GM18507 (cell line): ENCODE measurements at places on chromosomes 16 and 17.

- DNase-seq, result peak; percentile 68
These were observed at the start of gene SPNS2 for GRCh38 chr17:4498461-4499397. Gene SPNS2, plus strand, starts transcription at chr17:4498881. Its CDS starts 167 bp downstream, at chr17:4499048.

DNA sequence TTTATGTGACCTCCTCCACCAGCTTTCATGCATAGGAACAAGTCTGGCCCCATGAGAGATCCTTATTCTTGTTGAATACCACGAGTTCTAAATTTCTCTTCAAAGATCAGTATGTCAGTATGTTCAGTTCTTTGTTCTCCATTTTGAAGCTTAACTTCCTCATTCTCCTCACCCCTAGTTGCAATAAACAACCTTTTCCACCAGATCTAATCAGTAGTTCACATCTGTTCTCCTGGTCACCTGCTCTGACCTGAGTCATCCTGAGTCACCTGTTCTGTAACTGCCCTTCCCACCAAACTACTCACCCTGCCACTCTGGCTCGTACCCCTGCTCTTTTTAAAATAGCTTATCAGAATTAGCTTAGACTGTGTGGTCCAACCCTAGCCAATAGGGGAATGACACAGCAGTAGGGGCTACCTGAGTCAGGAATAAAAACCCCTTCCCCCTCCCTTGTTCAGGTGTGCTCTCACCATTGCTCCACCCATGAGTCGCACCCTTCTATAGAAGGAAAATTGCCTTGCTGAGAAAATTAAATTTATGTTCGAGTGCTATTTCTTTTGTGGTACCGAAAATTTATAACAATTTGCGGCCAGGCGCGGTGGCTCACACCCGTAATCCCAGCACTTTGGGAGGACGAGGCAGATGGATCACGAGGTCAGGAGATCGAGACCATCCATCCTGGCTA is 94.6 kb downstream of the EMP2 start:
- no peak for DNase-seq

GRCh38 chr16:81708266-81709015 is 70.7 kb upstream of the PLCG2 start:
- DNase-seq, result no peak

DNA sequence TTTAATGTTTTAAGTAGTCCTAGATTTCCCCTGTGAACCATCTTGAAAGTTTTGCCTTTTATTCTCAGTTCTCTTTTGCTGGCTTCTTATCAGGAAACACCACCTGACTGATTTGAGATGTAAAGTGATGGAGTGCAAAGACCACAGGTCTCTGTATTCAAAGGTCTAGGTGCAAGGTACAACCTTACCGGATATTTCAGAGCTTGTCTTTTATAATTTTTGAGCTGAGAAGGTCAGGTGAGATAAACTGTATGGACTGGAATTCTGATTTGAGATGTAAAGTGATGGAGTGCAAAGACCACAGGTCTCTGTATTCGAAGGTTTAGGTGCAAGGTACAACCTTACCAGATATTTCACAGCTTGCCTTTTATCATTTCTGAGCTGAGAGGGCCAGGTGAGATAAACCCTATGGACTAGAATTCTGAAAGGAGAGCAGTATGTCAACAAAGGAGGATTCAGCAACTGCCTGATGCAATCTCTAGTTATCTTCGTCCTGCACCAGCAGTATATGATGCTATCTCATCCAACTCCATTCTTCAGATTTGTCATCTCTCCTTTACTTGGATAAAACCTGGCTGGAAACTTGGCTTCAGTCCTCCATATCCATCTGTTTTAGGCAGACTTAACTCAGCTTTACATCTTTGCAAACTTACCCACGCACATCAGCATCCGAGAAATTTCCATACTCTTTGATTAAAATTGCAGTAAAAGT is 64.3 kb downstream of the CENPV start:
- no peak for DNase-seq

DNA sequence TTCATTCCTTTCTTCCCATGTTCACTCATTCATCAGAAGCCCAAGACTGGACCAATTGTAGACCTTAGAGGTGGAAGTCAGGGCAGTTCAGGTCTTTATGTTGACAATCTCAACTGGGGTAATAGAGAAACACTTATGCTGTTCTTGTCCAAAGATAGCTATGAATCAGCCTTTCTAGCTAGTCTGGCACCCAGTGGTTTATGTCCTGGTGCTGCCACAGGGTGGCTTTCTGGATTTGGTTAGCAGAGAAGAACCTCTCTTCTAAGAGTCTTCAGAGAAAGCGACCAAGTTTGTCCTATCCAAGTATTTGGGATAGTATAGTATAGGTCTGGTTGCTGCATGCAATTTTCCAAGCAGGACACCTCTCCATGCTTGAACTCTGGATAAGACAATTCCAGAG is 83.3 kb downstream of the NOG start:
- DNase-seq, result no peak

GRCh38 chr16:52227851-52228250 is 319.1 kb downstream of the TOX3 start:
- no peak for DNase-seq

- no peak for DNase-seq
These were observed 32.3 kb upstream of the GNA13 start for GRCh38 chr17:65088621-65089360.

GRCh38 chr16:31712064-31712540 is 161.5 kb upstream of the ZNF267 start:
- no peak for DNase-seq

DNA sequence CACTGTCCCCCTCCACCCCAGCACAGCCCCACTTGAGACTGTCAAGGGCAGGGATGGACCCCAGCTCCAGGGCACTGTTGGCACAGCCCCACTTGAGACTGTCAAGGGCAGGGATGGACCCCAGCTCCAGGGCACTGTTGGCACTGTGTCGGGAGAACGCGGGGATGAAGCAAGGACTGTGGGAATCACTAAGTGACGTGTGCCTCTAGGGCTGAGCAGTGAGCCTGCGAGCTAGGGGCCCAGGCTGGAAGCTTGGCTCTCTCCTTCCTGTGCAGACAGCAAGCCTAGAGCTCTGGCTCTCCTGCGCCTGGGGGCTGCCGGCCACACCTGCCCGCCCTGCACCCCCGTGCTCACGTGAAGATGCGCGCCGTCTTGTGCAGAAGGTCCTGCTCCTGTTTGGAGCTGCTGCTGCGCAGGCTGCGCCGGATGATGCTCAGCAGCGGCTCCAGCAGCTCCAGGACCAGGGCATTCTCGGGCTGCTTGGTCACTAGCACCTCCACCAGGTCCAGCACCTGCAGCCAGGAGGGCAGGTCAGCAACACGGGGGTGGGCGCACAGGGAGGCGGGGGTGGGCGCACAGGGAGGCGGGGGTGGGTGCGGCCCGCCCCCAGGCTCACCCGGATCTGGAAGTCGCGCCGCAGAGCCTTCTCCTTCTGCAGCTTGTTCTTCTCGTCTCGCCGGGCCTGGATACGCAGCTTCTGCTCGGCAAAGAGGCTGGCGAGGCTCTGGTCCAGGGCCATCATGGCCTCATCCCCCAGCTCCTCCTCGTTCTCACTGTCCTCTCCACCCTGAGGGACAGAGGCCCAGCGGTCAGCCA is 10.8 kb downstream of the MYBBP1A start:
- DNase-seq, result no peak

DNA sequence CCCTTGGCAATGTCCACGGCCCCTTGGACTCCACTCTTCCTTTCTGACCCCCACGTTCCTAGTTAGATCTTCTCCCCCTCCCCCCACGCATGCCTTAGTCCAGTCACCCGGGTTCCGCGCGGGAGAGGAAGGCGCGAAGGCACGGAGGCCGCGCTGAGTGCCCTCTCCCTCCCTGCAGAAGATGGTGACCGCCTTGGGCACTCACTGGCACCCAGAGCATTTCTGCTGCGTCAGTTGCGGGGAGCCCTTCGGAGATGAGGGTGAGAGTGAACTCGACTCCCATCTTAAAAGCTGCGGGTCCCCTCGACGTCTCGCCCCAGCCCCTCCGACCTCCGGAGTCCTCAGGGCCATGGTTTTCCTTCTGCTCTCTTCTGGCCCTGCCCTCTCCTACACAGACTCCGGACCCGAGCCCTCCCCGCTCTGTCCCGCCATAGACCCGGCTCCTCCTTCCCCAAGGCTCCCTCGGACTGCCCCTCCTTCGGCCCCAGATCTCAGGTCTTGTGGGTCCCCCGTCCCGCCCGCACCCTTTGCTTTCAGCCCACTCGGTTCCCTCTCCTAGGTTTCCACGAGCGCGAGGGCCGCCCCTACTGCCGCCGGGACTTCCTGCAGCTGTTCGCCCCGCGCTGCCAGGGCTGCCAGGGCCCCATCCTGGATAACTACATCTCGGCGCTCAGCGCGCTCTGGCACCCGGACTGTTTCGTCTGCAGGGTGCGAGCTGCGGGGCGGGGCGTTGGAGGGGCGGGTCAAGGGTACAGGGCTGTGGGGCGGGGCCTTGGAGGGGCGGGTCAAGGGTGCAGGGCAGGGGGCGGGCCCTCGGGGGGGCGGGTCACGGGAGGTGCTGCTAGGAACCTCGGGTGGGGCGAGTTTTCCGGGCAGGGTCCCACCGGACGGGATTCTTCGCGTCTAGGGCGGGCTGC is 4.6 kb downstream of the TGFB1I1 start:
- peak; percentile 72 for DNase-seq

DNA sequence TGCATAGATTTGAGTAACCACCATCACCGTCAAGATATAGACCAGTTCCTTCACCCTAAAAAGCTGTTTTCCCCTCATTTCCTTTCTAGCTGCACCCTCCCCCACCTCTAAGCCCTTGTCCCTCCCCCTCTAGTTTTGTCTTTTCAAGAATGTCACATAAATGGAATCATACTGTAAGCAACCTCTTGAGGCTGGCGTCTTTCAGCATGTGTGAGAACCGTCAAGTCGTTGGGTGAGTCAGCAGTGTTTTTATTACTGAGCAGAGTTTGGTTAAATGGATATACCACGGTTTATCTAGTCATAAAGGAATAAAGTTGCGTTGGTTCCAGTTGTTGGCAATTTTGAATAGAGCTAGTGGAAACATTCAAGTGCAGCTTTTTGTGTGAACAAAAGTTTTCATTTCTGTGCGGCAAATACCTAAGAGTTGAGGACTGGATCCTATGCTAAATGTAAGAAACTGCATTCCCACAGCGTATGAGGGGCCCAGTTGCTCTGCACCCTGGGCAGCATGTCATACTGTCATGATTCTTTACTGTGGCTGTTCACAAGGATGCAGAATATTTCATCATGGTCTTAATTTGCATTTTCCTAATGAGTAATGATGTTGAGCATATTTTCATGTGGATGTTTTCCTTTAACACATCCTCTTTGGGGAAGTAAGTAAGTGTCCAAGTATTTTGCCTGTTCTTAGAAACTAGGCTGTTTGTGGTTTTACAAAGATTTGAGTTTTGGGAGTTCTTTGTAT is 264.3 kb downstream of the CPPED1 start:
- DNase-seq, result peak; percentile 14

DNA sequence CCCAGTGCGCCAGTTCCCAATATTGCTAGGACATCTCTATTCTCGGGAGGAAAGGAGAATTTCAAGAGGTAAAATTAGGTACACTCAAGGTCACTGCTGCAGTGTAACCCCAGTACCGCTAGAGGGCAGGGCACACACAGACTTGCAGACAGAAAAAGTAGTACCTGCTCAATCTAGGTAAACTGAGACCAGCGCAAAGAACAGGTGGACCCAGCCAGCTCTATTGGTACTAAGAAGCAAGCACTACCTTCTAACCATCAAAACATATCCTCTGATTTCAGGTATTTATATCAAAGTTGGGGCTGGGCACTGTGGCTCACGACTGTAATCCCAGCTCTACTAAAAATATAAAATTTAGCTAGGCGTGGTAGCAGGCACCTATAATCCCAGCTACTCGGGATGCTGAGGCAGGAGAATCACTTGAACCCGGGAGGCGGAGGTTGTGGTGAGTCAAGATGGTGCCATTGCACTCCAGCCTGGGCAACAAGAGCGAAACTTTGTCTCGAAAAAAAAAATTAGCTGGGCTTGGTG is 3.6 kb upstream of the WDR81 start:
- DNase-seq, result no peak

DNA sequence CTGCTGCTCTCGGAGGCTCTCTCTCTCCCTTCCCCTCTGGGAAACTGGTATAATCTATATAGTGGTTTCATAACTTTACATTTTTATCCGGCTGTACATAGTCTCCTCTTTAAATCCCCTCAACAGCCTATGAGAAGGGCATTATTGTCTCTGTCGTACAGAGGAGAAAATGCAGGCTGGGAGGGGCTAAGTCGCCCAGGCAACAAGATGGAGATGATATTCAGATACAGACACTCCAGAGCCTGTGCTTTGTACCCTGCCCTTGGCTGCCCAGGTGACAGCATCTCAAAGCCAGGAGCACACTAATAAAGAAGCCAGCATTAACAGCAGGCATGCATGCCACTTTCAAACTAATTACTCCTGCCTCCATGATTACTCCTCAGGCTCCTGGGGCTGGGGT is 4.7 kb upstream of the EIF1 start:
- DNase-seq, result no peak

DNA sequence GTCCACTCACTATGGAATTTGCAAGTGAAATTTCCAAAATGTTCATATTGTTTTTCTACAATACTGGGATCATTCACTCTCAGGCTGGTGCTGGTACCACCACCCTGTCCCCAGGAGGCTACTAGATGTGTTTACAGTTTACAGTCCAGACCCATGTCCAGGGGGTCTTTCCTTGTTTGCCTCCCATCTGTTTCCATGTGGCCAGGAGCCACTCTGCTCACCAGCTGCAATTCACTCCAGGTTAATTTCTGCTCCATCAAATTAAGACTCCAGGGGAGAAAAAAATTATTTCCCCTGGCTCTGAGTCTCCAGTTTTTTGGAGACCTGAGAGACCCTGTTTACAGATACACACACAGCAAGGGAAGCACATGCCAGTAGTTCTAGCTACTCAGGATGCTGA is 12.5 kb upstream of the SRSF1 start:
- DNase-seq, result no peak

GRCh38 chr17:8857919-8858318 is 9.6 kb downstream of the PIK3R6 start:
- DNase-seq, result peak; percentile 49

GRCh38 chr17:61276806-61277205 is 122.8 kb upstream of the TBX2 start:
- DNase-seq, result no peak

GRCh38 chr16:14562691-14563491 is 67.2 kb downstream of the PARN start:
- DNase-seq, result no peak

DNA sequence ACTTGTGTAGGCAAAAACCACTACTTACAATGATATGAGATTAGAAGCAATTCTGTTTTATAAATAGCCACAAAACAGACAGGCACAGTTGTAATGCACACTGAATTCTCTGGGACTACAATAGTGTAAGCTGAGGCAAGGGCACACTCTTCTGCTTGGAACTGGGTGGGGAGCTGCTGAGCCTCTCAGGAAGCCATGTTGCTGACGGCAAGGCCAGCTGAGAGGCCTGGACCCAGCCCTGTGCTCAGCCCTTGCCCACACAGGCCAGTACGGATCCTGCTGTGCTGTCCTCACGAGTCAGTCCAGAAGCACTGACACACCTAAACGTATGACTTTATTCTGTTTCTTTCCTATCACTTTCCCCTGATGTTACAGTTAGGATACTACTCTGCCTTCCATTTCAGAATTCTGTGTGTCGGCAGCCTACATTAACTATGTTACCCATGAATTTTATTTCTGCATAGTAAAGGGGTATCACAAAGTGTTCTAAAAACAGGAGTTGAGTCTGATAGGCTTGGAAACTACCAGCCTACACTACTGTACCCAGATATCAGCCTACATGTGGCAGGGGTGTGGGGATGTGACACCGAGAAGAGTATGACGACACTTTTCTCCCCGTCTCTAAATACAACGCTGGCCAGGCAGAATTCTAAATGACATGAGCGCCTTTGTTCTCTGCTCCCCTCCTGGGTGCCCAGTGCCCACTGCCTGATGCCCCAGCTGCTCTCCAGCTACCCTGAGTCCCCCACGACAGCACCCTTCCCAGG is 41.1 kb upstream of the FAAP100 start:
- no peak for DNase-seq
